Stimulated activated CD4-positive, alpha-beta T cell treated with anti-CD3 and anti-CD28 coated beads, TNF-alpha, amount 100 ng/mL, for 1 hour (primary cell): ENCODE measurements at places on chromosomes 2 and 18.

- DNase-seq: no peak
Observed at GRCh38 chr2:3421580-3421979, 42.1 kb downstream of the TRAPPC12 start.

DNA sequence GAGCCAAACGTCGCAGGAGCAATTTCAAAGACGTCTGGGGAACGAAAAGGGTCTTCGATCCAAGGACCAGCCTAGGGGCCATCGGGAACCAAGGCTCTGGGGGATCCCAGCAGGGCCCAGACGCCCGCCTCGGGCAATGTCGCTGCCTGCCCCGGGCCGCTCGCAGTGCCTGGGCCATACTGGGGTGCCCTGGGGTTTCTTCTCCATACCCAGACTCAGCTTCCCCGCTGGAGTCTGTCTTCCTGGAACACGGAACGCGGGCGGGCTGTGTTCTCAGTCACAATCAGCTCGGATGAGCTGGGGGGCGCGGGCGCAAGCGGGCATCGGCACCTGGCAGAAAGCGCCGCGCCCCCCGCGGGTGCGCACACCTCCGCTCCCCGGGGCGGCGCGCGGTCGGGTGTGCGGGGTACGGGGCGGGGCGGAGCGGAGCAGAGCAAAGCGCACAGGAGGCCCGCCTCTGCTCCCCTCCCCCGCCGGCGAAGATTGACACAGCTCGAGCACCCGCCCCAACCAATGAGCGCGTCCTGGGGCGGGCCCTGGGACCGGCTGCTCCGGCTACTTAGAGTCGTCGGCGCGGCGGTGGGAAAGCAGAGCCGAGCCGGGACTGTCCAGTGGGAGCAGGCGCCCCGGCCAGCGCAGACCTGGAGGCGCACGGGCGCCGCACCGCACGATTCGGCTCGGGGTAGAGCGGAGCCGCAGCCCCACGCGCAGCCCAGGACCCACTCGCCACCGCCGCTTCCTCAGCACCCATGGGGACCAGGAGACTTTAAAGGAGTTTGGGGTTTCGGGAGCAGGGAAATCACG lies at the start of gene LRATD1:
Gene LRATD1 (plus strand): TSS at position 585 of the 804 bp plus-strand sequence. CDS start 1,263 bp downstream, outside the sequence.
- no peak for DNase-seq

- no peak for DNase-seq
Observed at GRCh38 chr18:26397019-26397418, 151.3 kb downstream of the KCTD1 start.

DNA sequence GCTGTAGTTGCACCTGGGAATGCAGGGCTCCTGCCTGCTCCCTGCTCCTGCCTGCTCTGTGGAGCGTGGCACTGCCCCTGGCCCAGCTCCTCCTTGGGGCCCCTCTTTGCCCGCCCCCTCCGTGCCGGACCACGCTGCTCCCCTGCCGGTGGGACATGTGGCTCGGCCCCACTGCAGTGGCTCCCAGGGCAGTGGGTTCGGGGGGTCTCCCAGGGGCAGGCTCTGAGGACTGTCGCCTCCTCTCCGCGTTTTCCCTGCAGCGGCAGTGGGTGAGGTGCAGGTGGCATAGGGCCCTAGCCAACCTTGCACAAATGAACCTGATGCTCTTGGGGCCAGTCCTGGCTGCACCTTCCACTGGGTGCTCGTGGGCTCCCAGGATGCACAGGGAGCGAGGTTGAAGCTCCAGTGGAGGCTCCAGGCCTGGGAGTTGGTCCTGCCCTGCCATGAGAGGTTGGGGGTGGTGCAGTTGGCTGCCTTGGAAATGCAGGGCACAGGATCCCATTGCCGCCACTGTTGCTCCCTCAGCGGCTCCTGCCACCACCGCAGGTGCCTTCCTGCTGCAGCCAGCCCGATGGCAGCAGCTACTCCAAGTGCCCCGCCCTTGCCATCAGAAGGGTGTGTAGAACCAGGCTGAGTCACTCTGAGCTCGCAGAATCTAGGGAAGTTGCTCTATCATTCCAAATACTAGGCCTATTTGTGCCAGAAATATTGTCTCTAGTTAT lies 313.1 kb upstream of the SYT4 start:
- no peak for DNase-seq

DNA sequence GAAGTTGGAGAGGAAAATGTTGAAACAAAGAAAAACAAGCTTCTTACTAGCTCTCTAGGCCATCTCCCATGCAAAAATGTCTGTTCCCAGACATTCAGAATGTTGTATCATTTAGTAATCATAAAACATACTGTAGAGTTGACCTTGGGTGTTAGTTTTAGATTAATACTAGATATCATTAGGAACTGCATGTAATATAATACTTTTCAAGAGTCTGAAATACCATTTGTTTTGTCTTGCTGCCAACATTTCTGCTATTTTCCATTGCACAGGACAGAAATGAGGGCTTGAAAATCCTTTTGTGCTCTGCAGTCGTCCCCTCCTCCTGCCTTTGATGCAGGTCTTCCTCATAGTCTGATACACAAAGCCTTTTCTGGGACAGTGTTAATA lies 89.5 kb upstream of the RBMS1 start:
- no peak for DNase-seq

GRCh38 chr2:238296638-238297457 lies 8.4 kb upstream of the PER2 start:
- no peak for DNase-seq

GRCh38 chr18:79577451-79578395 lies 101.9 kb upstream of the CTDP1 start:
- no peak for DNase-seq

- no peak for DNase-seq
Observed at GRCh38 chr2:77016443-77017354, 505.5 kb downstream of the LRRTM4 start.
